Activated naive CD4-positive, alpha-beta T cell (primary cell): ENCODE measurements at places on chromosomes 6 and 20.
A peak's percentile ranks its signal among the peaks of the same experiment; 100 is the strongest.

DNA sequence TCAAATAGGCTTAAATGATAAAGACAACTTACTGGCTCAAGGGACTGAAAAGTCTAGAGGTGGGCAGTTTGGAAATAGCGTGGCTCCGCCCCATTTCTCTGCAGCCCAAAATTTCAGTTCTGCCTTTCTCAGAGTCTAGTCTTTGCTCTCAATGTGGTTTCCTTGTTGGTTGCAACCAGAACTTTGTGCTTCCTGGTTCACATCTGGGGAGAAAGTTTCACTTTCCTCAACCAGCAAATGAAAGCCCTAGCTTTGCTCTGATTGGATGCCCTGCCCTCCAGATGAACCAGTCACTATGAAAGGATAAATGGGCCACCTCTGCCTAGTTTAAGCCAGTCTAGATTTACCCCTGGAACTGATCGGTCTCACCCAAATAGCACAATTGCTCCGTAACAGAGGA, 14.9 kb downstream of the SYCP2L start:
- no peak for DNase-seq

DNA sequence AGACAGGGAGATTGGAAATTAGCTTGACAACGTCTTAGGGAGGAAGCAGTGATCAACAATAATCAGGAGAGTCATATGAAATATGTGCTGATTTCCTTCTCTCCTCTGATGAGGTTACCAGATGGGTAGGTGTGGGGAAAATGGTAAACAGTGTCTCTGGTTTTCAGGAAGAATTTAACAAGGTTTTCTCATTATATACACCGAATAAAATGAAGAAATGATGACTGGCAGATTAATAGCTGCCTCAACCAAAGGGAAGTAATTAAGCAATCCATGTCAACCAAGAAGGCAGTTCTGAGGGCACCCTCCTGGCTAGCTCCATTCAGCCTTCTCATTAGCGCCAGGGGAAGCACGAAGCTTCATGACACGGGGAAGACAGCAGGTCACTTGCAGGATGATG, 12.7 kb upstream of the RAMACL start:
- no peak for DNase-seq

GRCh38 chr6:167987396-167988153, 9.9 kb upstream of the KIF25 start:
- DNase-seq, result no peak

DNA sequence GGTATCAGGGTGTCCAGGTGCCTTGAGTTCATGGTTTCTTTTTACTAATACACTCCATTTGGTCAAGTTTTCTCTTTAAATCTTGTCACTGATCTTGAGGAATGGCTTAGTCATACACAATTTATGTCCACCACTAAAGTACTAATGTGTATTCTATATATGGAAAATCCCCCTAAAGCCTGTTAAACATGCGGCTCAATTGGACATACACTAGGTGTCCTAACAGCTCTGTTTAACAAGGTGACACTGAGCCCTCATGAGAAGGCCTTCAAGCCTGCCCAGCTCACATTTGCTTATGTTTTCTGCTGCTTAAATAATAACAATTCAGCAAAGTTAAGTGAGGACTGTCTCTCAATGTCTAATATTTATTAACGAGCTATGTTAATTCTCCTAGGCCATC, 31.5 kb downstream of the PDE7B start:
- DNase-seq, result no peak

- DNase-seq, result no peak
Measured at GRCh38 chr6:169326067-169326799, 72.6 kb upstream of the THBS2 start.

- peak; percentile 64 for DNase-seq
Measured at GRCh38 chr6:26205161-26205624, 118.0 kb downstream of the HFE start.

- no peak for DNase-seq
Measured at GRCh38 chr6:74044417-74045096, 348.6 kb downstream of the CD109 start.

- DNase-seq, result no peak
Measured at GRCh38 chr6:25481267-25481666, 170.7 kb upstream of the SCGN start.

DNA sequence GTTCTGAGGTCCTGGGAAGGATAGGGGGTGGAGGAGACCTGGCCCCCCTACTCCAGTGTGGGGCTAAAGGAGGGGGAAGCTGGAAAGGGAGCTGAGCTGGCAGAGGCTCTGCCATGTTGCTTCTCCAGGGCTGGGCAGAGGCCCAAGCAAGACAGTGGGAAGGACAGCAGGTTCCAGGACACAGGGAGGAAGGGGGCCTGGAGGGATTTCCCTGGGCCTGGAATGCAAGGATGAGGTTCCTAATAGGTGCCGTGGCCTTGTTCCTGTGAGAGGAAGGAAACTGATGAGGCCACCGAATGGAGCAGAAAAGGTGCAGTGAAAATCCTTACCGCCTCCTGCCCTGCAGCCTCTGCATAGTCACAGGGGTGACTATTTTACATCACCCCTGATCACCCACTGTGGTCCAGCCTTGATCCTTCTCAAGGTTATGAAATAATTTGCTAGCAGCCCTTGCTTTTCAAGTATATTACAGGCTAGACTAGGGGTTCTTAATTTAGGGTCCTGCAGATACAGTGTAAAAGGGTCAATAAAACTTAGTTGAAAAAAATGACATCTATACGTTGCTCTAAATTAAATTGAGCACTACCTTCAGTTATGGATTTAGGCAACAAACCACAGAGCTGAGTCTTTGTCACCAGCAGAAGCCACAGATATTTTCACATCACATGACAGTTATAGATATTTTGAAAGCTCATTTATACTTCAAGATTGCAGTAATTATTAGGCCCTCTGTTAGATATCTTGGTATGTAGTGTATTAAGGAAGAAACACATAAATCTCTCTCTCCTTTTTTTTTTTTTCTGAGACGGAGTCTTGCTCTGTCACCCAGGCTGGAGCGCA, 45.7 kb upstream of the RNF24 start:
- DNase-seq, result no peak

GRCh38 chr6:70957284-70957617, 391 bp upstream of the B3GAT2 start:
- DNase-seq, result no peak

DNA sequence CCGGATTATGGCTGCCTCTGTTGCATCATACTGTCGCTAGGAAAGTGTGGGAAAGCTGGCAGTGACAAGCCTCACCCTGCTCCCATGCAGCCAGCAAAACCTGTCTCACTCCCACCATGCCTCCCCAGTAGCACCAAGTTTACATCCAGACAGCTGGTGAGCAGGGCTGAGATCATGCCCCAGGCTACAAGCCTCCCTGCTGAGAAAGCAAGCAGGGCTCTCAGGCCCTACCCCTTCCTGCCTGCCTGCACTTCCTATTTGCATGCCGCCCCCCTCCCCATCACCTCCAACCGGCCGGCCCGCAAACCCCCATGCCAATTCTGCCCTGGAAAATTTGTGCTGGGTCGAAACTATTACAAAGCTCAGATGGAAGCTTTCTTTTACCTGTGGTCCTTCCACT, 408.2 kb upstream of the FKBP1C start:
- DNase-seq, result no peak

DNA sequence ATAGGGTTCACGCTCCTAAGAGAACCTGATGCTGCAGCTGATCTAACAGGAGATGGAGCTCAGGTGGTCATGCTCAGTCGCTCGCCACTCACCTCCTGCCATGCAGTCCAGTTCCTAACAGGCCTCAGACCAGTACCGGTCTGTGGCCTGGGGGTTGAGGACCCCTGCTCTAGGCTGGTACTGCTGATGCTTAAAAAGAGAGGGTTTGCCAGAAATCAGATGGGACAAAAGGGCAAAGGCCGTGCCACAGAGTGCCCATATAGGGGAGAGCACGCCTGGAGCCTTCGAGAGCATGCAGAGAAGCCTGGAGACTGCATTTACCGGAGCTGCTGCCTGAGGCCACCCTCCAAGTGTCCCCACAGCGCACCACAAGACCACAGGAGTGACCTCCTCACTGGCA, 75.5 kb downstream of the PTPN1 start:
- no peak for DNase-seq

DNA sequence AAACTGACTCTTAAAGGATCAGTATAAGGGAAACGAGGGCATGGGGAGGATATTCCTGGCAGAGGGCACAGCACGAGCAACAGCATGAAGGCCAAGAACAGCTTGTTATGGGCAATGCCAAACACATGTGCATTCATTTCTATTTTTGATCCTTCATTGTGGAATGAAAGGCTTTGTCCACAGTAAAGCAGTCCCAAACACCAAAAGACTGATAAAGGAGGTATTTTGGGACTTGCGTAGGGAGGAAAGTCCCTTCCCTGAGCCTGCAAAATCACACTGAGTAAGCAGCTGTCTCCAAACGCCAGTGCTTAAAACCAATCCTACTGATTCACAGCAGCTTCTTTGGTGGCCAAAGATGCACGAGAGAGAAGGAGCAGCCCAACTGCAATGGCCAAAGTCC, 138.2 kb downstream of the UNC5CL start:
- DNase-seq, result no peak

- DNase-seq, result no peak
Measured at GRCh38 chr20:48128436-48128835, 343.2 kb upstream of the SULF2 start.

DNA sequence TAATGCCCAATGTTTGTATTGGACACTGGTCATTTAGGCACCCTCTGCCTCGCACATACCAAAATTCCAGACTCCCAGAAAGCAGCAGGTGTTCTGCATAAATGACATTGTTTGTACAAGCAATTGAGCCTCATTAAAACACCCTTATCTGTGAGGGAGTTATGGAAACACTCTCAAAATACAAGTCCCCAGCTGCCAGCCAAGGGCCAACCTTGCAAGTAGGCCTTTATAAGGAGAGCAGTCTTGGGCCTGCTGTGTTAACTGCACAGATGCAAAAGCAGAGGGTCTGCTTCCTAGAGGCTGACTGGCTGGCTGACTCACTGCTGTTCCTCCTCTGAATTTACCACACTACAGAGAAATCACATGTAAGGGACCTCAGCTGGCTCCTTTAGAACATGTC, 150.4 kb upstream of the HMGN3 start:
- no peak for DNase-seq

GRCh38 chr6:131135244-131136020, at the start of gene AKAP7:
Gene AKAP7 (plus strand): TSS chr6:131135467. CDS start chr6:131135764, 297 bp downstream.
- DNase-seq, result peak; percentile 53

DNA sequence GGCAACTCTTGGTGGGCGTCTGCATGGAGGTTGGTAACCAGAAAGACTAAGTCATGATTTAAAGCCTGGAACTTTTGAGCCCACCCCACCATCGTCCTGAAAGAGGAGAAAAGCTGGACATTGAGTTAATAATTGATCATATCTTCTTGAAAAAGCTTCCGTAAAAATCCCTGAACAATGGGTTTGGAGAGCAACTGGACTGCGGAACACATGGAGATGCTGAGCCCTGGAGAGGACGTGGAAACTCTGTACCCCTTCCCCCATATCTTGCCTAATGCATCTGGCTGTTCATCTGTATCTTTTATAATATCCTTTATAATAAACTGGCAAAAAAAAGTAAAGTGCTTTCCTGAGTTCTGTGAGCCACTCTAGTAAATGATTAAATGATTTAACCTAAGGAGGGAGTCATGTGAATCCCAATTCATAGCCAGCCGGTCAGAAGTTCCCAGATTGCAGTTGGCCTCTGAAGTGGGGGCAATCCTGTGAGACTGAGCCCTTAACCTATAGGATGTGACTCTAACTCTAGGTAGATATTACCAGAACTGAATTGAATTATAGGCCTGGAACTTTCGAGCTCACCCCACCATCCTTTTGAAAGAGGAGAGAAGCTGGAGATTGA, 26.5 kb upstream of the LGSN start:
- DNase-seq, result no peak

- no peak for DNase-seq
Measured at GRCh38 chr20:53943522-53944291, 126.7 kb downstream of the BCAS1 start.

DNA sequence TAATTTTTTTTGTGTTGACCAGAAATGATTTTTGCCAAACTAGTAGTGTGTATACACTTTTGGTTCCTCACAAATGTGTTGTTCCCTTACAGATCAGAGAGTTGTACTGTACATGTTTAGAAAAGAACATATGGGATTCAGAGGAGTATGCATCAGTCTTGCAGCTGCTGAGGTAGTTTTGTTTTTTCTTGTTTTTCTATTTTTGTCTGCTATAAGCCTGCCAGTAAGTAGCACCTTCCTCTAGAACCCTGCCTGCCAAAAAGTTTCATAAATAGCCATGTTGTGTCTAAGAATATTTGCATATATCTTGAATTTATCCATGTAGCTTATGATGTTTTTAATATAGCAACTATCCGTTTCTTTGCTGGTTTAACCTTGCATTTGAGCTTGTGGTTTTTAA, 46.4 kb downstream of the ORC3 start:
- no peak for DNase-seq

DNA sequence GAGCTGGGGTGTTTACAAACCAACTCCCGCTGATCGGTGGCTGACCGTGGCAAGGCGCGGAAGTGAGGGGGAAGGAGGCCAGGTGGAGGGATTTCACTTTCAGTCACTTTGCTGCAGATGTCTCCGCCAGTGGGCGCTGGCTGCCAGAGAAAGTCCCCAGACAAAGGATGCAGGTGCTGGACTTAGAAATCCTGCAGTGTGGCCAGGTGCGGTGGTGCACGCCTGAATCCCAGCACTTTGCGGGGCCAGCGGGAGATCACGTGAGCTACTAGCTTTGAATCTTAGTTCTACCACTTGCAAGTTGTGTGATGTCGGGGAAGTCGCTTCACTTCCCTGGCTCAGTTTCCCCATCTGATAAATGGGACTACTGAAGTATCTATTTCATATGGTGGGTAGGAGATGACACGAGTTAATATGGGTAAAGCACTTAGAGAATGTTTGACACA, 180.4 kb downstream of the ZNF217 start:
- DNase-seq, result peak; percentile 30

- no peak for DNase-seq
Measured at GRCh38 chr6:163748886-163749285, 334.4 kb downstream of the QKI start.

- no peak for DNase-seq
Measured at GRCh38 chr20:53734006-53734688, 140.5 kb upstream of the ZNF217 start.

GRCh38 chr6:79630883-79631692, at the start of gene SH3BGRL2:
Gene SH3BGRL2 (plus strand): TSS chr6:79631329. CDS start chr6:79631462, 133 bp downstream.
- no peak for DNase-seq

- DNase-seq, result no peak
Measured at GRCh38 chr6:108653949-108654348, 93.2 kb downstream of the FOXO3 start.

DNA sequence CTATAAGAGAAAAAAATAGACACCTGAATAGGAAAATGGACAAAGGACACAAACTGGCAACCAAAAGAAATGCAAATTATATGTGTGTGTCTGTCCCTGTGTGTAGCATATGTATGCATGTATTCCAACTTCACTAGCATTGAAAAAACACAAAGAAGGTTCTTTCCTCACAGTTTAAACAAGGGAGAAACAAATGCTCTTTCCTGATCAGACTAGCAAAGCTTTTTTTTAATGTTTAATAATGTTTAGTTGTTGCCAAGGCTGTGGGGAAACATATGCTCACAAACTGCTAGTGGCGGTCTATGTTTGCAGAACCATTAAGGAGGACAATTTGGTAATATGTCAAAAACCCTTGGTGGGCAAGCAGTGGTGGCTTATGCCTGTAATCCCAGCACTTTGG, 22.4 kb downstream of the SMLR1 start:
- DNase-seq, result no peak

- no peak for DNase-seq
Measured at GRCh38 chr6:37668251-37668650, 29.4 kb downstream of the MDGA1 start.
